NCI-H1694 (cell line): ENCODE measurements at places on chromosomes 1 and 21.

GRCh38 chr1:204263254-204263910 is 49.6 kb upstream of the GOLT1A start:
- peak; percentile 66 for DNase-seq

DNA sequence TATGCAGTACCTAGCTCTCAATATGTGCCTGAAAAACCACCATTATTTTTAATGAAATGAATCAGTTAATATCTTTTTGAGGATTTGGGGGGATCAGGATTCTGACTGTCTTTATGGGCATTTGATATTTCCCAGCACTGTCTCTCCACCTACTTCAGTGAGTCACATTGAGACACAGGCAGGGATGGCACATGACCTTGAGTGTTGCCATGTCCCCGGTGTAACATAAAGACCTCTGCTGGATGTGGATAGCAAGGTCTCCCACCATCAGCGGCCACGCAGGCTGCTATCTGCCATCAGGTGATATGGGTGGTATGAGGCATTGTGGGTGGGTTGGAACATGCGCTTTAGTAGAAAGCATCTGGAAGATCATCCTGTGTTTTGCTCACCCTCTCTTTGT is 103.2 kb downstream of the RGL1 start:
- DNase-seq, result no peak

DNA sequence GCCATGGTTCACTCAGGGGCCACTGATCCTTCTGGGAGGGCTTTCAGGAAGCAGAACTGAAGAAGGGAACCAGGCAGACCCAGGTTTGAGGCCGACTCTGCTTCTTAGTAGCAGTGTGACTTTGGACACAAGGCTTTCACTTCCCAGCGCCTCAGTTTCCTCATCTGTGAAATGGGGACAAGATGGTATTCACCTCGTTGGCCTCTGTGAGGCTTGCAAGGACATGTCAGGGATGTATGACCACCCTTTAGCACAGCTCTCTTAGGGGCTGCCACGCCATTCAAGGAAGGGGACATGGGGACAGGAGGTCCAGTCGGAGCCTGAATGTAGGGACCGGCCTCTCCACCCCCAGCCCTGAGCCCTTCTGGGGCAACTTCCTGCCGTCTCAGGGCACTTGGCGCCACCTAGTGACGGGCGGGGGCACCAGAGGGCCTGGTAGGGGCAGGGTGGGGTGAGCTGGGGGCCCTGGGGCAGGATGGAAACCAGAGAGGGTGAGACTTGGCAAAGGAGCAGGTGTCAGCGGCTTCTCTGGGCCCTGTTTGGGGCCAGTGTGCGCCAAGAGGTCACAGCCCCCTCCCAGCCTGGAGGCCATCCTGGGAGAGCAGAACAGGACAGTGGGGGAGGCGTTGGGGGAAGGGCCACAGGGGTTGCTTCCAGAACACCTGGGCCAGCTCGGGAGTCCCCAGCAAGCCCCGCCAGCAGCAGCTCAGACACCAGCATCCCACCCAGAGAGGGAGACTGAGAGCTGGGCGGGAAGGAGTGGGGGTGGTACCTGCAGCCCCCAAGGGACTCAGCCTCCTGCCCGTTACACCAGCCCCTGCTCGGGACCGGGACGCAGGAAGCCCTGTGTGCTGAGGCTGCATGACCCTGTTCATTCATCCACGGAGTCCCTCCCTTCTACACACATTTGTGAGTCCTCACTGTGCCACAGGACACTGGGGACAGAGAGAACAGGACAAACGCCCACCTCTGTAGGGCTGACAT is 102.5 kb upstream of the TARDBP start:
- DNase-seq, result no peak

- DNase-seq, result no peak
These were observed 53.6 kb downstream of the TESK2 start for GRCh38 chr1:45437323-45437722.

DNA sequence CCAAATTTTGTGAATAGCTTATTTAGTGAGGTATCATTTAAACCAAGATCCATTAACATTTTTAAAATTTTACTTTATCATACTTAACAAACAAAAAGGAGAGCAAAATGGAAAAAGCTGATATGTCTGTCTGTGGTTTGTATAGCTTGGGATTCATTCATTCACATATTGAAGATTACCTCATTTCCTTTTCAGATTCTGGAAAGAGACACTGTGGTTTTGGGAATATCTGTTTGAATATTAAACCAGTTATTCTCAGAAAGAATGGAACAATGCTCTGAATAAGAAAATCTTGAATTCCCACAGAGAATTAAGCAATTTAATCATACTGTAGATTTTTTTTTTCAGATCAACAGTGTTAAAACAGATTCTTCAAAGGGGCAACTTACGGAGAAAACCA is 93.8 kb upstream of the PRDX6 start:
- DNase-seq, result no peak

GRCh38 chr1:65229201-65229600 is 80.1 kb upstream of the DNAJC6 start:
- DNase-seq, result no peak

DNA sequence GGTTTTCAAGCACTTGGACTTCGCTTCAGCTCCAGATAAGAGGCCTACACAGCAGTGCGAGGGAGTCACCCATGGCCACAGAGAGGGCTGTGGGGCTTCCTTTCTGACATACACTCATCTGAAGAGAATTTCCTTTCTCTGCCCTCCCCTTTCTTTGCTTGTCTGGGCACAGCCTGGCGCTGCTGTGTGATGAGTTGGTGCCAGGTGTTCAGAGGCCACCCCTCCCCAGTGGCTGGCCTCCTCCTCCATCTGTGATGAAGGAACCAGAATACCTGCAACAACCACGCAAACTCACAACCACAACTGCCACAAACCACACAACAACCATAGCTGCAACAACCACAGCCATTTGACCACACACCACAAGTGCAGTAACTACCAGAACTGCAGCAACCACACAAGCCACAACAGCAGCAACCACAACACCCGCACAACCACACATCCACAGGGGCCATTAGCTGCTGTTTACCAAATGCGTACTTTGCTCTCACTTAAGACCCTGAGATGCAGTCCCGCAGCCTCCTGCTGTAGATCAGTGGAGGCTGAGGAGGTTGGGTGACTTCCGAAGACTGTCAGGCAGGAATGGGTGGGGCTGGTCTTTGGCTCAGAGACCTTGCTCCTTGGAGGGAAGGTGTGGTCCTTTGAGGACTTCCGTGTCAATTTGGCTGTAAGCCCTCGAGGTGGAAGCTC is 71.1 kb downstream of the IER5 start:
- DNase-seq, result no peak

DNA sequence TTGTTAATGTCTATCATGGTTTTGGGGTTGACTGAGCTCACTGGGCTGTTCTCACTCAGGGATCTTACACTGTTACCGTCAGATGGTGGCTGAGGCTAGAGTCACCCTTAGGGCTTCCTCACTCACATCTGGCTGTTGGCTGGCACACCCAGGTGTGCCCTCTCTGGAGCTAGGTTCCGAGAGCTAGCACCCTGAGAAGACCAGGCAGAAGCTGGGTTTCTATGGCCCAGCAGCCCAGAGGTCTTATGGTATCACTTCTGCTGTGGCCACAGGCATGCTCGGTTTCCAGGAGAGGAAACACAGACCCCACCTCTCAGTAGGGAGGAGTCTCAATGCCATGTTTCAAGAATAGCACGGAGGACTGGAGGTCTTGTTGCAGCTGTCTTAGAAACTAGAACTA is 20.7 kb upstream of the KIF1B start:
- DNase-seq, result no peak

DNA sequence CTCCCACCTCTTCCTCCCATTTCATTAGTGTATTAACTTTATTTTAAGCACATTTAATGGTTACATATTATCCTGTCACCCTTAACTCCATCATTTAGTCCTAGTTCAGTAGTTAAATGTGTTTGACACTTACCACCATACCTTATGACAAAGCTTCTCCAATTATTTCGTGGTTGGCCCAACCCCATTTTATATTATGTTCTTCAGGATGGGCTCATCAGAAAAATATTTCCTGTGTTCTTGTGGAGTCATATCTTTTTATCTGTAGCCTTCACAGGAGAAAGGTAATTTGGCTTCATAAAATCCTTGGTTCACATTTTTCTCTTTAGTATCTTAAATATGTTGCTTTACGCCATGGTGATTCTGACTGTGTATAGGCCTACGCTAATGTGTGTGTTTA is 142.3 kb upstream of the COL6A1 start:
- DNase-seq, result no peak

DNA sequence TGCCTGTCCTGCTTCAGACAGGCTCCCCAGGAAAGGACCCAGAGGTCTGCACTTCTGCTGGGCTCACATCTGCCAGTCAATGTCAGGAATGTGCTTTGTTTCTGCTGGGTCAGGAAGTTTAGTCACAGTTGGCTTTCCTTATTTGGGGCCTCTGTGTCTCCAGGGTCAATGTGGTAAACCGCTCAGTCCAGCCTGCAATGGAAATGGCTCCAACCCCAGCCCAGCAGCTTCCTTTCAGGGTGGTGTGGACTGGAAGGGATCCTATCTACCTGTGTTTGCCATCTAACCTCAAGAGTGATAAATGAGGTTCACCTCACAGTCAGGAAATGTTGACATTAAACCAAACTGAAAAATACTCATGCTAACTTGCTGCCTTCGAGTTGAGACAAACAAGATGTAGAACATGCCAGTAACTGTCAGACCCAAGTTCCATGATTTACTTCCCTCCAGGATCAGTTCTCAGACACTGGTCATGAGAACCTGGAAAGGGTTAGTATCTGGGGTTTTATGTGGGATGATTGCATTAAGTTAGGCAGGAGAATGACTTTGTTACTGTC is 20.3 kb downstream of the ENO1 start:
- no peak for DNase-seq

DNA sequence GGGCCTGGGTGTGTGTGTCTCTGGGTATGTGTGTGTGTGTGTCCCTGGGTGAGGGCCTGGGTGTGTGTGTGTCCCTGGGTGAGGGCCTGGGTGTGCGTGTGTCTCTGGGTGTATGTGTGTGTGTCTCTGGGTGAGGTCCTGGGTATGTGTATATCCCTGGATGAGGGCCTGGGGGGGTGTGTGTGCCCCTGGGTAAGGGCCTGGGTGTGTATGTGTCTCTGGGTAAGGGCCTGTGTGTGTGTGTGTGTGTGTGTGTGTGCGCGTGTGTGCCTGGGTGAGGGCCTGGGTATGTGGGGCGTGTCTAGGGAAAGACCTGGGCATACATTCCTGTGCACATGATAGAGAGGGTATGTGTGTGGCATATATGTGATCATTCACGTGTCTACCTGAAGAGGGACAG is 155.1 kb upstream of the ZC3H12A start:
- DNase-seq, result no peak

GRCh38 chr1:248686815-248687214 is 15.8 kb downstream of the OR14I1 start:
- DNase-seq, result no peak

DNA sequence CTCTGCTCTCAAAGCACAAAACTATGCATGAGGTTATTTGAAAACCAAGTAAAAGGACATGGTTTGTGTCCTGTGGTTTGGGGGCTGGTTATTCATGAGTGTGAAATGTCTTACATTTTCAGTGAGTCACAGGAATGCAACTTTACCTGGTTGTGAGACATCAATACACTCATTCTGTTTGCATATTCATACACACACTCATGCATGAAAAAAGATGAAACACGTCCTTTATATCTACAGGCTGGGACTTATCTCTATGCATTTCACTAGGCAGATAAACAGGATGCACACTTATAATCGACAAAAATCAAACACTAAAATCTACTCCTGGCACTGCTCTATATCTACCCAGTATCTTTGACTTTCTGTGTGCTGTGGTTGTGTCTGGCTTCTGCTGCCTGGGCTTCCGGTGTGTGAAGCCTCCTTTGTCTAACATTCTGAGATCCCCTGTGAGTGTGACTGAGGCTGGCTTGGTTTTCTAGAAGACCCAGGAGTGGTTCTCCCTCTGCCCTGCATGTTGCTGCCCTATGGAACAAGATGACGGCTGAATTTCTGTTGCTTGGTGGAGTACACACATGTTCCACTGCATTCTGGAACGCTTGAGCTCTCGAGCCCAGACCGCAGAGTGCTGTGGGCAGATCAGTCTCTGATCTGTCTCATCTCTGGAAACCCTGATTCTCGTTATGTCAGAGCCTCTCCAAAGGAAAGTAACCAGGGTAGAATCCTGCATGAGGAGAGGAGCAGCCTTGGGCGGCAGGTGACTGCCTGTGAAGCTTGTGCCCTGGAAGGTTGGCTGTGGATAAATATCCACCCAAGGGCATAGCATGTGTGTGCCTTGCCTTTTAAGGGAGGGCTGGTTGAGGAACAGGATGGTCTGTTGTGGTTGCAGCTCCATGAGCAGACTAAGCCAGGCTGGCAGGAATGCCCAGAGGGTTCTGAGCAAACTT is 19.7 kb upstream of the FASLG start:
- DNase-seq, result no peak

DNA sequence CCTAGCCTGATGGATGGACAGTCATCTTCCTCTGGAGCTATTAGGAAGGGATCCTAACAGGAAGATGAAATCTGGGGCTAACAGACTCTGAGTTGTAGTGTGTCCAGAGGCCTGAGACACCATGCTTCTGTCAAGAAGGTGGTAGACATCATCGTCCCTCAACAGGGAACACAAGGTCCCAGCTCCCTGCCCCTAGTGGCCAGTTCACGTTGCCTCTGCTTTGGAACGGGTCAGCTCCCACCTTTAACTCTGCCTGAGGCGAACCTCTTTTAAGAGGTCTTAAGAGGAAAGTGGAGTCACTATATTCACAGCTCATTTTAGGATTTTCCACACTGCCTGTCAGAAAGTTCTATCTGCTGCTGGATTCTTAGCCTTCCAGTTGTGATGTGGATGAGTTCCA is 28.3 kb downstream of the LRRC71 start:
- no peak for DNase-seq

DNA sequence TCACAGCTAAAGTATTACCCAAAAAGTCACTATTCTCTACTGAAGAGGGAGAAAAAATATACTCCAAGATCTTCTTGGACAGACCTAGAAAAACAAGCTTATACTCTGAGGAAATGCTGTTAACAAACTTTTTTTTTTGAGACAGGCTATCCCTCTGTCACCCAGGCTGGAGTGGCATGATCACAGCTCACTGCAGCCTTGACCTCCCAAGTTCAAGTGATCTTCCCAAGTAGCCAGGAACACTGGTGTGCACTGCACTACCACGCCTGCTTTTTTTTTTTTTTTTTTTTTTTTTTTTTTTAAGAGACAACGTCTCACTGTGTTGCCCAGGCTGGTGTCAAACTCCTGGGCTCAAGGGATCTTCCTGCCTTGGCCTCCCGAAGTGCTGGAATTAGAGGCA is 17.3 kb downstream of the GLRX2 start:
- no peak for DNase-seq

- DNase-seq, result no peak
These were observed 21.7 kb upstream of the ZBTB21 start for GRCh38 chr21:42031816-42032215.

DNA sequence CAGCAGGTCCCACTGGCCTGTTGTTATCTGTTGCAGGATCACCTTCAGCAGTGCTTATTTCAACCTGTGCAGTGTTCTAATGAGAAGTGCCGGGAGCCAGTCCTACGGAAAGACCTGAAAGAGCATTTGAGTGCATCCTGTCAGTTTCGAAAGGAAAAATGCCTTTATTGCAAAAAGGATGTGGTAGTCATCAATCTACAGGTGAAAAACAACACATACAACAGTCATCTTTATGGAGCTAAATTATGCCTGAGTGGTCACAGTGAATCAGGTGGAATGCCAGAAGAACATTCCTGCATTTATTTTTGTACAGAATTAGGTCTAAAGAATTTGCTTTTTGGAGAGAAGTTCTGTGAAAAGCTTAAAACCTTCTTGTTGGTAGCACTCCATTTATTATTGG is 33.2 kb downstream of the TRAF5 start:
- no peak for DNase-seq
